ENCODE measurements at places on chromosomes 16 and 17.

DNA sequence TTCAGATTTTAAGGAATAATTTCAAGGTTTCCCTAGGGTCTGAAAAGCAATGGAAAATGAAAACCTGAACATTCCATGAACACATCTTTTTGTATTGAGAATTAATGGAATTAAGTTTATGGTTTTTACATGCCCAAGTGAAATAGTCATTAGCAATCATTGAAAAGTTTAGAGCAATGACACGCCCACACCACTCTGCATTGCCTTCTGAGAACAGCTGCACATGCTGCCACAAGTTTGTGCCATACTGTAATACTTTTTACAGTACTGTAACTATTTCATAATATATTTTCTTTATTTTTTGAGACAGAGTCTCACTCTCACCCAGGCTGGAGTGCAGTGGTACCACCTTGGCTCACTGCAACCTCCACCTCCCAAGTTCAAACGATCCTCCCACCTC is 345.2 kb upstream of the PMFBP1 start:
- DNase-seq, result no peak

DNA sequence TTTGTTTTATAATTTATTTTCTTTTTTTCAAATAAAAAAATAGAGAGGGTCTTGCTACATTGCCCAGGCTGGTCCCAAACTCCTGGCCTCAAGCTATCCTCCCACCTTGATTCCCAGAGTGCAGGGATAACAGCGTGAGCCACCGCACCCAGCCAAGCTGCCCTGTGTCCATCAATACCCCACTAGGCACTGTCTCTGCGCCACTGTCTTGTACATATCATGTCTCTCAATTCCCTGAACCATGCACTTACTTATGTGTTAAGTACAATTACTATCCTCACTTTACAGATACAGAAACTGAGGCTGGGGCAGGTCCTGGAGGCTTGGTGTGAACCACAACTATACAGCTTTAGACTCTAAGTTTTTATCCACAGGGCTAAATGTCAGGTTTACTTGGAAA is 11.7 kb downstream of the NSMCE1 start:
- no peak for DNase-seq

GRCh38 chr17:17783116-17783824 is 53.5 kb downstream of the SREBF1 start:
- peak; percentile 18 for DNase-seq

DNA sequence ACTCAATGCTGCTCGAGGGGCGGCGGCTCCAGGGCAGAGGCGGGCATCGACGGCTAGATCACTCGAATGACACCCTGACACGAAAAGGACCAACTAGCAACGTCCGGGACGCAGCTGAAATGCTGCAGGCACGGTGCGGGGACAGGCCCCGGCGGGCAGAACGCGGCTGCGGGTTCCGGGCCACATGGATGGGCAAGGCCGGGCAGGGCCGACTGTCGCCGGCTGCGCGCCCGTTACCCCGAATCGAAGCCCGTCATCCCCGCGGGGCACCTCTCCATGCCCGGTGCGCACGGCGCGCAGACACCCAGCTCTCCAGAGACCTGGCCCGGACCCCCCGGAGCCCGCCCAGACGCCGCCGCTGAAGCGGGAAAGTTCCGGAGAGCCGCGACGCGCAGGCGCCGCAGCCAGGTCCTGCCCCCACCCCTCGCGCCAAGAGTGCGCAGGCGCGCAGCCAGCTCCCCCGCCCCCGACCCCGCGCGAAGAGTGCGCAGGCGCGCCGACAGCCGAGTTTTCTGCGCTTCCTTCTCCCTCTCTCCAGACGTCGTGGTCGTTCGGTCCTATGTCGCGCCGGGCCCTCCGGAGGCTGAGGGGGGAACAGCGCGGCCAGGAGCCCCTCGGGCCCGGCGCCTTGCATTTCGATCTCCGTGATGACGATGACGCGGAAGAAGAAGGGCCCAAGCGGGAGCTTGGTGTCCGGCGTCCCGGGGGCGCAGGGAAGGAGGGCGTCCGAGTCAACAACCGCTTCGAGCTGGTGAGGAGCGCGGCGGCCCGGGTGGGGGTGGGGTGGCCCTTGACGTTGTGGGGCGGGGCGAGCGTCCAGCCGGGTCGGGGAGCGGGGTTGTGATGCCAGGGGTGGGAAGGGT is at the start of gene TCF25:
TCF25 (plus strand) TSS at position 484 of the 863 bp plus-strand sequence; CDS start at position 560, 76 bp downstream.
- DNase-seq, result peak; percentile 77

GRCh38 chr17:78645421-78646295 is 68.5 kb upstream of the DNAH17 start:
- peak; percentile 75 for DNase-seq

GRCh38 chr17:60392845-60393702 is 1.1 kb upstream of the USP32 start:
- peak; percentile 75 for DNase-seq

DNA sequence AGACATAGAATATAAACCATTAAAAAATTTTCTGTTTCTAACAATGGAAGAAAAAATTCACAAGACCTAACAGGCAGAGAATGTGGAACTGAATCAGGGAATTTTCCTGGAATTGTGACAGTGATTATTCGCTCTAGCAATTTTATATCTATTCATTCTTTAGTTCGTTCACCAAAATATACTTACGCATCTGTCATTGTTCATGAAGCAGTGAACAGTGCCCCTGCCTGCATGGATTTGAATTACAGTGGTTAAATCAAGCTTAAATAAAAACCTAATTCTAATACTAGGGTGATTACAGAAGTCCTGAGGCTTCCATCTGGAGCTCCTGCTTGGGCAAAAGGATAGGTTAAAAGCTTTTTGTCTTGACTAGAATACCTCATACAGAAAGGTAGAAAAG is 48.6 kb downstream of the ABCA8 start:
- peak; percentile 46 for DNase-seq

- no peak for DNase-seq
These were observed 12.2 kb downstream of the TSPOAP1 start for GRCh38 chr17:58316260-58316960.

DNA sequence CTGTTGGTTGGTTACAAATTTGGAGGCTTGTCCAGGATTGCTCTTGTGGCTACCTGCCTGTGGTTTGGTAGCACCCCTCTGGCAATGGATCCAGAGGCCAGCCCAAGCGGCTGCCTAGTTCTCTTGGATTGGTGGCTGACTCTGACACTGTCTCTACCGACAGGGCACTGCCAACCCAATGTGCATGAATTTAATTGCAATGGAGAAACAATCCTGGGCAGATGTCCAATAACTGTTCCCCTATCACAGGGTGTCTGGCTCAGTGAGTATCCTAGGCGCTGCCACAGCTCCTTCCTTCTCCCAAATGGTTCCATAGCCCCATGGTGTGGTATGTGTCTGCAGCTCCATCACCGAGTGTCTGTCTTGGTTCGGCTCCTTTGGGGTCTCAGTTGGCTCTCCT is 19.5 kb downstream of the N4BP1 start:
- DNase-seq, result no peak

DNA sequence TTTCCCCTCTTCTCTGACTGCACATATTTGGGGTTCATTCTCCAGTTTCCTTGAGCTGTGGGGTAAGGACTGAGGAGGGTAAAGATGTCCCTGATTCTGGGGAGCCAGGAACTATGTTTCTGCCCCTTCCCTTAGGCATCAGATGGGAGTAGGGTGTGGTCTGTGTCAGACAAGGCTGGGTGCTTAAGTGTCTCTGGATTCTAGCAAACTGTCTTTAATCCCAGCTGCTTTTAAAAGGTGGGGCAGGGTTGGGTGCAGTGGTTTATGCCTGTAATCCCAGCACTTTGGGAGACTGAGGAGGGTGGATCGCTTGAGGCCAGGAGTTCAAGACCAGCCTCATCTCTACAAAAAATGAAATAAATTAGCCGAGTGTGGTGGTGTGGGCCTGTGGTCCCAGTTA is 13.0 kb downstream of the LASP1 start:
- DNase-seq, result no peak

DNA sequence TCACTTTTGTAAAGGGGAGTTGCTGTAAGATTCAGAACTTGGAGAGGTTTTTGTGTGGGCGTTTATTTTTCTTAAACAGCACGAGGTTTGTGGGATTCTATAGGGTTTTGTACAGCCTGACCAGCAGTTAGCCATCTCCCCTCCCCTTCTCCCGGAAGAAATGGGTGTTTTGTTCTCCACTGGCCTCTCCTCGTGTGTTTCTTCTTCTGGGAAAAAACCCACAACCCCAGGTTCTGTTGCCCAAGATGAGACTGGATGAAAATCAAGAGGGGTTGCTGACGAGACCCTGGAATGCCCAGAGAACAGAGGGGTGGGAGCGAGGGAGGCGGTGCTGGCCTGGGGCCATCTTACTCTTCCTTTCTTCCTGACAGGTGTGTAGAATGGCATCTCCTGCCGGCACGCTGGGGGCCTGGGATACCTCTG is 186.1 kb downstream of the MSI2 start:
- peak; percentile 29 for DNase-seq

DNA sequence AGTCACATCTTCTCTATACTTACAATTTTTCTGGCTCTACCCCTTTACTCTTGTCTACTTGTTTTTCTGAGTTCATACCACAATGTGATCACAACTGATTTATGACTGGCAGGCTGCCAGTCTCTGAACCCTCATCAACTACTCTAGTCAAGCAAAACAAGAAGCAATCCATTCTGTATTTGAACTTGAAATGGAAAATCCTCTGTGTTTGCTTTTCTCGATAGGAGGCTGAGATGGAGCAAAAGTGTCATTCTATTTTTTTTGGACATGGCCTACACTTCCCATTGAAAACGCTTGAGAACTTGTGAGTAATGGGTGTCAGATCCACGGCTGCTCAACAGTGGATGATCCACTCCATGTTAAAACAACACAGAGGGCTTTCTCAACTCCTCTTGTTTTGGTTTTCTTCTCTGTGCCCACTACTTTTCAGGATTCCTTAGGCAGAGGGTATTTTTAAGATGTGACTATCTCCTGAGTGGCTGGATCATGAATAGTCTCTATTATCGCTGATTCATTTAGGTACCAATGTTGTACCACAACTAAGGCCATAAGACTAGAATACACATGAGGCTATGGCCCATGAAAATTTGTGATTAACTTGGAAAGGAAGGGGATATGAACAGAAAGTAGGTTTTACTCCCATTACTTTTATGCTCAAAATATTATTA is 11.7 kb downstream of the TMEM100 start:
- no peak for DNase-seq

DNA sequence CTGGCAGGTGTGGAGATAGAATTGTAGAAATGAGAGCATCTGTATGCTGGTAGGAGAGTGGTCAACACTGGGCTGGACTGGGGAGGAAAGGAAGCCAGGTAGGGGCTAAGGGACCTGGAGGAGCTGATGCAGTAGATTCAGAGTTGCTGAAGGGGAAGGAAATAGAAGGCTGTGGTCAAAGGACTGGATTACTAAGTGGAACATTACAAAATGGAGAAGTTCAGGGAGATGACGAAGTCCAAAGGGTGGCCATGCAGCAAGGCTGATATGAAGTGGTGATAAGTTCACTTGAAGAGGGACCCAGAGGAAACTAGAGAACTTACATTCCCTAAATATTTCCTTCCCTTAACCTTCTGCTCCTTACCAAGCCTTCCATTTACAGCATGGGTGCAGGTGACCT is 8.6 kb upstream of the CCL2 start:
- DNase-seq, result no peak

GRCh38 chr17:45022288-45022648 is 29.2 kb downstream of the DCAKD start:
- DNase-seq, result no peak

GRCh38 chr17:36755586-36755985 is 154.2 kb downstream of the MRM1 start:
- DNase-seq, result peak; percentile 4

Measured in fibroblast of mammary gland (primary cell).